ENCODE measurements at places on chromosomes 13 and 19.
A peak's percentile ranks its signal among the peaks of the same experiment; 100 is the strongest.

DNA sequence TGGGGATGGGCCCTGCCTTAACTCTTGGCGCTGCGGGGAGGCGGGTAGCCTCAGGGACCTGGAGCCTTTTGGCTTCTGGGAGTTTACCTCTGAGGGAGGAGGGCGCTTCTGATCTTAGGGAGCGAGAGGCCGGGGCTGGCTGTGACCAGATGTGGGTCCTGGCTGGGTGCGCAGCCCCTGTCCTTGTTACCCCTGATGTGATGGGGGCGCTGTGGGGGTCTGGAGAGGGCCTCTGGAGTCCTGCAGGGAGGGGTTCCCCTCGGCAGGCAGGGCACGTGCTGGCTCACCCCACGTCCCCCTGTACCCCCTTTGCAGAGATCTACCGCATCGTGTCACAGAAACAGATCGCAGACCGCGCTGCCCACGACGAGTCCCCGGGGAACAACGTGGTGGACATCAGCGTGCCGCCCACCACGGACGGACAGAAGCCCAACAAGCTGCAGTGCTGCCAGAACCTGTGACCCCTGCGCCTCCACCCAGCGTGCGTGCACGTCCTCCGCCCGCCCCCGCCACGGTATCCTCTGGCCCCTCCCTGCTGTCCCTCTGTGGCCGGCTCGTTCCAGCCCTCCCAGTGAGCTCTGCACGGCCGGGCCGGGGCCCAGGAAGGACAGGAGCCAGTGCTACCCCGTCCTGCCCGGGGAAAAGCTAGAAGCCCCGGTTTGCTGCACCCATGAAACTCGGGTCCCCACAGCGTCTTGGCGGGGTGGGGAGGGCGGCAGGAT, 9.8 kb upstream of the MARCHF2 start:
- no peak for DNase-seq

- no peak for DNase-seq
Observed at GRCh38 chr13:44920013-44920412, 69.3 kb downstream of the NUFIP1 start.

DNA sequence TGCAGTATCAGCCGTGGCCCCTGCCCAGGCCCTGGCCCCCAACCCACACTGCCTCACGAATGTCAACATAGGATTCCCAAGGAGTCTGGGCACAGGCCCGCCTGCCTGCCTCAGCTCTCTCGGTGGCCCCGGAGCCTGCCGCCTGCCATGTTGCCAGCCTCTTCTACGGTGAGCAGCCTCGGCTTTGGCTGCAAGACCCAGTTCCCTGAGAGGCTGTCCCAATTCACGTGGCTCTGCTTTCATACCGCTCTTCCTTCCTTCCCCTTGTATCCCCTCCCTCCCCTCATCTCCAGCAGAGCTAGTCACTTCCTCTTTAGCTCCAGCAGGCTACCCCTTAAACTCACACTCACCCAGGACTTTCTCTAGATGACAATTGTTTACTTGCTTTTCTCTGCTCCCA, 42.7 kb downstream of the SERP2 start:
- no peak for DNase-seq

- no peak for DNase-seq
Observed at GRCh38 chr13:97715763-97716162, 237.7 kb upstream of the IPO5 start.

GRCh38 chr19:33280351-33280921, 21.9 kb downstream of the CEBPA start:
- DNase-seq, result peak; percentile 40

- no peak for DNase-seq
Observed at GRCh38 chr19:57709616-57710015, 612 bp upstream of the ZNF154 start.

DNA sequence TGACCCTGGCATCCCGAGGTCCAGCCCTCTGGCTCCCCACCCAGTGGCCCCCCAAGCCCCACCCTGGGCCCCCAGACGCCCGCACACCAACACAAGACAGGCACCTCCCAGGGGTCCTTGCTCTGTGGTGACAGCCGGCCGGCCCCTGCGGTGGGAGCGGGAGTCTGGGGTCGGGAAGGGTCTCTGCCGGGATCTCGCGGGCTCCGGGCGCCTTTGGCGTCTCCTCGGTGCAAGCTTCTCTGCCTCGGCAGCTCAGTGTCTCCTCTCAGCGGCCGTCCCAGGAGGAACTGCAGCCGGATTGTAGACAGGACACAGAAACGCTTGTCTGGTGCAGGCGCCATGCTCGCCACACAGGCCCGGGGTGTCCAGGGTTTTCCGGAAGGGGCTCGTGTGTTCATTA, 43.7 kb downstream of the TMEM255B start:
- no peak for DNase-seq

DNA sequence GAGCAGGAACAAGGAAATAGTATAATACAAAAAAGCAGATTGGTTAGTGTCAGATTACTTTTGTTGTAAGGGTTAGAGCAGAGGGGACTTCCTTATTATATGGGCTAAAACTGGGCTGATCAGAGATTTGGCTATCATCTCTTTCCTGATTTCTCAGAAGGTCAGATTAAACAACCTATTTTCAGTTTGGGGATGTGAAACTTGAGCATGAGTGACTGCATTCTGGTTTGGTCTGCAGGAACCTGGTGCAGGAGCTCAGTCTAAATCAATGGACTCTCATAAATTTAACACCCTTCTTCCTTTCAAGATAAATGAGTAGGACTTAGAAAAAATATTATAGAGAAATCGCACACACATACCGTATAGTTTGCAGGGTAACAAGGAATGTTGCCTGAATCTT, 12.9 kb upstream of the RFXAP start:
- peak; percentile 29 for DNase-seq

GRCh38 chr19:39524495-39524894, 8.2 kb downstream of the EID2B start:
- DNase-seq, result no peak

- no peak for DNase-seq
Observed at GRCh38 chr13:112506046-112506445, 81.9 kb downstream of the TUBGCP3 start.

GRCh38 chr13:31011193-31011860, 78.9 kb downstream of the TEX26 start:
- DNase-seq, result no peak

GRCh38 chr13:62122434-62122833, 706.8 kb upstream of the PCDH20 start:
- DNase-seq, result no peak

DNA sequence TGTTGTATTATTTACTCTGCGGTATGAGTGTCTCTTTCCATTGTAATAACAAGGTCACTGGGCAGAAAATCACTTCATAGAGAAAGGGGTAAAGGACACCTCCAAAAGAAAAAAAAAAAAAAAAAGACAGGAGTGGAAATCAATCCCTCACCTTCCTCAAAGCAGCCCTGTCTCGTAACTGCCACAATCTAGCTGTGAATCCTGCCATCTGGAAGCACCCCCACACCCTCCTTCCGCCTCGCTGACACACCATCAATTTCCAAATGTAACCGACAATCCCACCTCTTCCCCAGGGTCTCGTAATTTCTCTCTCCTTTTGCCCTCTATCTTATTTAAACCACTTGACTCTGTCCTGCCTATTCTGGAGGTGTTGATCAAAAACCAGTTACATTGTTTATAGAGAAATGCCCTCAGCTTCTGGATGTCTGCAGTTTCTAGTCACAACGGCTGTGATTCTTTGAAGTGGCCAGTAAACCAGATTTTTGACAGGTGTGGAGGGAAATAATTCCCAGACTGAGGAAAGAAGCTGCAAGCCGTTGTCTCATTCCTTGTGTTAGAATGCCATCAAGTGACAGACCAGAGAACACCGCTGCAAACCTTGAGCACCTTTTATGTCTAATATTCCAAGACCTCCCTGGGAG, 9.1 kb upstream of the POP4 start:
- no peak for DNase-seq

- DNase-seq, result no peak
Observed at GRCh38 chr13:112132142-112132541, 65.2 kb downstream of the SOX1 start.

DNA sequence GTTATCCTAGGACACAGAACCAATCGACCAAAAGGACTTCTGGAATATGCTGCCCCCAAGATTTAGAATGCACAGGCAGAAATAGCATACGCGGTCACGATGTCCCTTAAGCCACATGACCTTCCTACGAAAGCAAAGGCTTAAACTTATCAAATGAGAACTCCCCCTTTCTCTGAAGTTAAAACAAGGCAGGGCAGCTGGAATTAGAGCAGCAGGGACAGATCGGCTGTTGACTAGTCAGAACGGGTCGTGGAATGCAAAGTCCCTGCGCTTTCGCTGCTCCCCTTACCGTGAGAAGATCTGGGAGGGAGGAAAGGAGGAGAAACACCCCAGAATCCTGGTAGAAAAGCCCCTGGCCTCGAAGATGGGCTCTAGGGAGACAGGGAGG, 799 bp upstream of the USPL1 start:
- peak; percentile 93 for DNase-seq

DNA sequence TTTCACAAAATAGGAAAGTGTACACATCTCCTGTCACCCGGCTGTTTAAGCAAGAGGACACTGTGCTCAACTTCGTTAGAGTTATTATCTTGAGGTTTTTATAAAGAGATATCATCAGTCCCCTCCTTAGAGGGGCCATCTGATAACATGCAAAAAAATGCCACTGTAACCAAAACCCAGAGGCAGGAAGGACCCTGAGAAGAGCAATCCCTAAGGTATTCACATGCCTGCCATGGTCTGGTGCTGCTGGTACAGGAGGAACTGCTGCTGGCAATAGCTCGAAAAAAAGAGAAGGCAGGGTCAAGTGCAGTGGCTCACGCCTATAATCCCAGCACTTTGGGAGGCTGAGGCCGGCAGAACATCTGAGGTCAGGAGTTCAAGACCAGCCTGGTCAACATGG, 12.8 kb upstream of the CEACAM3 start:
- no peak for DNase-seq

GRCh38 chr13:110209950-110210603, 96.9 kb downstream of the COL4A1 start:
- DNase-seq, result no peak

DNA sequence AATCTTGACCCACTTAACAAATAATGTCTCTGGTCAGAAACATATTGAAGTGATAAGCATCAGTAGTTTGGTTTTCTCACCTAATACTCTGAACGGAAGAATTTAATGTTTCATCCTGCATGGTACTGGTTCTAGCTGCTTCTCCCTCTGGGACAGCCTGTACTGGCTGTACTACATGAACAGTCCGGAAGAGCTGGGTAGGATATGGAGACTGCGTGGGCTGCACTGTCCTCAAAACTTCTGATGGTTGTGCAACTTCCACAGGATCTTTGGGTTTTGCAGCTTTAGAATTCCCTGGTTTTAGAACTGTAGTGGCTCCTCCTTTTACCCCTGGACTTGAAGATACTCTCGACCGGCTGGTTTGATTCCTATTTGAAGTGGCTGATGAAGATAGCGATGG, 78.3 kb downstream of the ELF1 start:
- no peak for DNase-seq

DNA sequence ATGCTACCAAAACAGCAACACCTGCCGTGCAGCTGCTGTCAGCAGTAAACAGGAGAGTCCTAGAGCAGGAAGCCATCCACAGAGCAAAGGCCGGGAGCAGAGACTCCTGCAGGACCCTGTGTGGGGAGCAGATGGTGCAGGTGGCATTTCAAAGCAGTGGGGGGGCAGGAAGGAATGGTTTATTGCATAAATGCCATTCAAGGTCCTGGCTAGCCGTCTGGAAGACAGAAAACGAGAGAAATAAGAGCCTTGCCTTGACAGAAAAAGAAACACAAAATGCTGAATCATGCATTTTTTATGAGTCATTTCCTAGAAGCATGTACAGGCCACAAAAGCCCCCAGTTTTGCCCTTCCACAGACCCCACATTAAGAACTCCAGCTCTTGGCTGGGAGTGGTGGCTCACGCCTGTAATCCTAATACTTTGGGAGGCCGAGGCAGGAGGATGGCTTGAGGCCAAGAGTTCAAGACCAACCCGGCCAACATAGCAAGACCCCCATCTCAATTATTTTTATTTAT, 5.4 kb downstream of the RSPH6A start:
- no peak for DNase-seq

DNA sequence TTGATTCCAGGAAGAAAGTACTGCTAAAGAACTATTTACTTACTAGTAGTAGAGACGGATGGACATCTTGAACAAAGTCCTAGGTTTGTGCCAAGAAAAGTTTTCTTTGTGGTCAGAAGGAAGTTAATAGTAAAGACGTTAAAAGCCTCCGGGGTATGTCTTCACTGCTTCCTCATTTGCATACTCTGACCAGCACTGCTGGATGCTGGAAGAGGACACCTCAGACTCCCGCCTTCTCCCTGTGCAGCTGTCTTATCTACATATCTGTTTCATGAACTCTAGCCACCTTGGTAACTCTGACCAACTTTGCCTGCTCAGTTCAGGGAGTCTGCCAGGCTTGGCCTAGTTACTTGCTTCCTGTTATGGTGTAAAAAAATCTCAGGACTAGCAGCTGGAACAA, 1109.1 kb upstream of the MIR17HG start:
- DNase-seq, result no peak

- no peak for DNase-seq
Observed at GRCh38 chr13:24056616-24057137, 103.8 kb upstream of the SPATA13 start.

- DNase-seq, result no peak
Observed at GRCh38 chr19:1154731-1155351, 19.2 kb downstream of the SBNO2 start.

DNA sequence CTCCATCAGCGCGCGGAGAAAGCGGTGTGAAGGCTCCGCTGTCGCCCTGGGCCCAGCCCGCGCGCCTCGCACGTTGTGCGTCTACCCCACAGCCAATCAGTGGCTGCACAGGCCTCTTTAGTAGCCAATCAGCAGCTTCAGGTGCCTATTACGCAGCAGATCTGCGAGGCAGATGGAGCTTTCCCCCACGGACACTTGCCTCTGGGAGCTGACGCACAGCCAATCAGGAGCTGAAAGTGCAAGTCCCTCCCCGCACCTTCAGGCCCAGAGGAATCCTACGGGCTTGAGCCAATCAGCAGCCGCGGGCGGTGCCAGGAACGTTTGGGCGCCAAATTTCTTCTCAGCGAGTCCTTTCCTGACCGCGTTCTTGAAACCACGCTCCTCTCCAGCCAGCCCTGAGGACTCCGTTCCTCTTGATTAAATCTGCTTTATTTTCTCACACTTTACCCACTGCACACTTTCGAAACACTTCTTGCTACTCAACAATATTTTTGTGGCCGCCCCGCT, 39.9 kb downstream of the SIGLEC7 start:
- no peak for DNase-seq

- DNase-seq, result no peak
Observed at GRCh38 chr13:53182724-53183123, 154.1 kb downstream of the OLFM4 start.

GRCh38 chr13:83577183-83577582, 305.1 kb downstream of the SLITRK1 start:
- no peak for DNase-seq

Data from globus pallidus (tissue), 1 donor.